ENCODE measurements at places on chromosomes 5 and 9.

DNA sequence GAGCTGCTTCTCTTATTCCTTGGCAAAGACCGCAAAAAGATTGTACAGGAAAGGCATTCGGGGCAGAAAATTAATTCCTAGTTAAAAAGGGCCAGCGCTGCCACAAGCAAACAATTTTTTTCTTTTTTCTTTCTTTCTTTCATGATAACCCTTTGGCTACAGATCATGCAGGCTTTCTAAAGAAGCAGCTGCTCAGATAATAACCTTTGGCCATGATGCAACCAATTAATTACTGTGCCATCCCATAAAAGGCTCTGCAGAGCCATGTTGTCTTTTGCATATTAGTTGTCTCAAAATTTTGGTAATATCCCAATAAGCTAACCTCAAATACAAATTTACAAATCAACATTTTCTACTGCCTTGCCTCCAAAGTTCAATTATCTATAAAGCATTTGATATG is 758.4 kb upstream of the SEMA6A start:
- DNase-seq = no peak

GRCh38 chr9:105967797-105968196 is 273.5 kb downstream of the TMEM38B start:
- no peak for DNase-seq

DNA sequence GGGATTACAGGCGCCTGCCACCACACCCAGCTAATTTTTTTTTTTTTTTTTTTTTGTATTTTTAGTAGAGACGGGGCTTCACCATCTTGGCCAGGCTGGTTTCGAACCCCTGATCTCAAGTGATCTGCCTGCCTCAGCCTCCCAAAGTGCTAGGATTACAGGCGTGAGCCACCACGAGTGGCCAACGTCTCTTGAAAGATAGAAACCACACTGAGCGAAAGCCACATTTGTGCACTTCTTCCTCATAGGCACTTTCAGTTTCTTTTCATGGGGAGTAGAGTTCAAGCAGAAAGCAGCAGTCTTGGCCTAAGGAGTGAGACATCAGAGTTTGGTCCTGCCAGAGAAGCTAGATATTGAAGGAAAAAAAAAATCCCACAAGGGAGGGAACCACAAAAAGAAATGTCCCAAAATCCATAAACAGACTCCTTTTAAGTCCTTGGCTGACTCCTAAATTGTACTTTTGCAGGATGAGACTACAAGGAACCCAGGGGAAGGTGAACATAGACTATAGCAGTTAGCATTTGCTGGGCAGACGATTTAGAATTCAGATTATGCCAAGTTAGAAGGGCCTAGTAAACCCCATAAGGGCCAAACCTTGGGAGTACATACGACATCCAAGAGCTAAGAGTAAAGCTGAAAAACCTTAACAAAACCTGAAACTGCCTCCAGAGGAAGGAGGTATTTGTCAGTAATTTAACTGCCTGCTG is 43.9 kb upstream of the GLIPR2 start:
- DNase-seq = no peak

DNA sequence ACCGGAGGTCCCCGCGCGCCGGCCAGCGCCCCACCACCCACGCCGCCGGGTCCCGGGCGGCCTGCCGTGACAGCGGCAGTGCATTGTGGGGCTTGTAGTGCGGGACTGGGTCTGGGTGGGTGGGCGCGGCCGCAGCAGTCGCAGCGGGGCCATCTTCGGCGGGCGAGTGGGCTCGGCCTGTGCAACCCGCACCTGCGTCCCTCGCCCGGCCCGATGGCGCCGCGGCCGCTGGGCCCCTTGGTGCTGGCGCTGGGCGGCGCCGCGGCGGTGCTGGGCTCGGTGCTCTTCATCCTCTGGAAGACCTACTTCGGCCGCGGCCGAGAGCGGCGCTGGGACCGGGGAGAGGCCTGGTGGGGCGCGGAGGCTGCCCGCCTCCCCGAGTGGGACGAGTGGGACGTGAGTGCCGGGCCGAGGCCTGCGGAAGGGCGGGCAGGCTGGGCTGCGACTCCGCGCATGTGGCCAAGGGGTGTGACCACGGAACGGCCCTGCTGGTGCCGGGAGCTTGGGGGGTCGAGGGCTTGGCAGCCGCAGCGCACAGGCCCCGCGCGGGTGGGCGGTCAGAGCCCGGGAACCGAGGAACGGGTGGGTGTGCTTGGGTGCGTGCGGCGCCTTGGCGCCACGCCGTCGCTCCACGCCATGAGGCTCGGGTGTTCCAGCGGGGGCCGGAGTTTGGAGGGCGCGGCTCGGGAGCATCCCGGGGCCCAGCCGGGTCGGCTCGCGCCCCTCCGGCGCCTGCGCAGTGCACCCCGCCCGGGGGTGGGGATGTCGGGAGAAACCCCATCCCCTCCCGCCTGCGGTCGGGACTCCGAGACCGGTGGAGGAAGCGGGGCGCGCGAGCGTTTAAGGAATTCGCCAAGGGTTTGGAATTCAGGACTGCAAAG is at the start of gene ARL10:
TSS of gene ARL10 (plus strand) at position 137 of the 881 bp plus-strand sequence. CDS start at position 214, 77 bp downstream.
- no peak for DNase-seq

- DNase-seq = no peak
Observed at GRCh38 chr9:95533996-95534680, 17.4 kb upstream of the PTCH1 start.

DNA sequence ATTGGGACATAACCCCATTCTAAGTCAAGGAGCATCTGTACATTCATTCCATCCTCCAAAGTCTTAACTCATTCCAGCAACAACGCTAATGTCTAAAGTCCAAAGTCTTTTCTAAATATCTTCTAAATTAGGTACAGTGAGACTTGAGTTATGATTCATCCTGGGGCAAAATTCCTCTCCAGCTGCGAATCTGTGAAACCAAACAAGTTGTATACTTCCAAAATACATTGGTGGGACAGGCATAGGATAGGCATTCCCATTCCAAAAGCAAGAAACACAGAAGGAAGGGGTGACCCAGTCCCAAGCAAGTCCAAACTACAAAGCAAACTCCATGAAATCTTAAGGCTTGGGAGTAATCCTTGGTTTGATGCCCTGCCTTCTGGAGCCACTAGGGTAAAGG is 97.6 kb upstream of the FANCC start:
- DNase-seq = no peak

DNA sequence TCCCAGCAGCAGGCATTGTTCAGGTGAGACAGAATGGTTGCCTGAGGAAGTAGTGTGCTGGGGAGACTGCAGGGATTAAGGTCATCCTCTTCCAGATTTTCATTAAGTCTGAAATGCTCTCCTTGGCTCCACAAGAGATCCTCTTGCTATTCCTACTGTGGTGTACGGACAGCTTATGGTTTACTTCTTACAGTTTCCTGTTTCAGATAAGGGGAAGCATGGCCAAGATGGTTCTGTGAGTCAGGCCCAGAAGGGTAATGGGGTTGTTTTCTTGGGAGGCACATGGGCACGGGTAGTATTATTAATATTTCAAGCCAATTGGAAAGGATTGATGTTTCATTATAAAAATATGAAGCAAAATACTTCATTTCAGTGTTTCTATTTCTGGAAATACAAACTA is 42.9 kb downstream of the GLRX start:
- DNase-seq = no peak

DNA sequence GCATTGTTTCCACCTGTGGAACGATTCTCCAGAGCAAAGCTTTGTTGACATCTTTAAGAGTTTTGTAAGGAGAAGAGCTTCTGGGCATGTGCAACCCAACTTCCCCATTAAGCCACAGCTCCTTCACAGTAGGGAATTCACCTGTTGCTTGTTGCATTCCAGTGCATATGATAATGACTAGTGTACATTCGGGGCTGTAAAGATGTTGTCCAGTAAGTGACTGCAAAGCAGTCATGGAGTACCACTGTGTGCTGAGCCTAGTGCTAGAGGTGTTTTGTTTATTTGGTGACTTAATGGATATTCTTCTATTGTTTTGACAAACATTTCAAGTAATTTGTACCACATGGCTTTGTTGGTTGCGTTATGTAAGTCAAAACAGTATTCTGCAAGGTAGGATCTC is 12.8 kb downstream of the UGCG start:
- DNase-seq = no peak

GRCh38 chr9:76602199-76602598 is 143.2 kb downstream of the GCNT1 start:
- no peak for DNase-seq

DNA sequence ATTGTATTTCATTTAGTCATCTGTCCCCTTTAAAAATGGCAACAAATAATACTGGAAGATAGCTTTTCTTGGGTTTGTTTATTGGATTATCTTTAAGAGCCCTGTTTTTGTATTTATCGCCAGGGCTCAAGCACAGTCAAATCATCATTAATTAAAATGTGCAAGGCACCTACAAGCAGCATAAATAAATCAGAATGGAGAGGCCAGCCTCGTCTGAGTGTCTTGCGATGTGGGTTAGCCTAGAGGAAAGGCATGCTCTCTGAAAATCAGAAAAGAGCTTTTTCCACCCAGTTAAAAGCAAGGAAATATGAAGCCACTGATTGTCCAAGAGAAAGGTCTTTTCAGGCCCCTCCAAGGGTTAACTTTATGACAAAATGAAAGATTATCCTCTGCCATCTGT is 31.8 kb downstream of the ZFAND5 start:
- no peak for DNase-seq

- DNase-seq = no peak
Observed at GRCh38 chr9:114285166-114285867, 37.6 kb upstream of the ORM1 start.

GRCh38 chr5:141716009-141716408 is 34.0 kb upstream of the ARAP3 start:
- DNase-seq = no peak

DNA sequence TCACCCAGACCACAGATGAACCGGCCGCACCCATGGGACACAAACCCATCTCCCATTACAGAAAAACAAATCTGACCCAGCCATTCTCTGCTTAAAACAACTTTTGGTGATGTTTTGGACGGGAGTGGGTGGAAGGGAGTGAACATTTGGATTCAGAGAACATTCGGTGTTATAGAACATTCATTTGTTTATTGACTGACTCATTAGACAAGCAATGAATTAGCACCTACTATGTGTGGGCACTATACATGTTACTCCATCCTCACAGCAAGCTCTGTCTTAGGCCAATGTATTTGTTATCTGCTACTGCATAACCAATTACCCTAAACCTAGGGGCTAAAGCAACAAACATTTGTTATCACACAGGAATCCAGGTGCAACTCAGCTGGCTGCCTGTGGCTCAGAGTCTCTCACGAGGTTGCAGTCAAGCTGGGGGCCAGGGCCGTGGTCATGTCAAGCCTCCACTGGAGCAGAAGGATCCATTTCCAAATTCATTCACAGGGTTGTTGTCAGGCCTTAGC is 5.1 kb upstream of the ERGIC1 start:
- DNase-seq = no peak

GRCh38 chr5:119666542-119666941 is 37.2 kb downstream of the FAM170A start:
- no peak for DNase-seq

- no peak for DNase-seq
Observed at GRCh38 chr5:132673488-132673887, 301 bp upstream of the IL4 start.

DNA sequence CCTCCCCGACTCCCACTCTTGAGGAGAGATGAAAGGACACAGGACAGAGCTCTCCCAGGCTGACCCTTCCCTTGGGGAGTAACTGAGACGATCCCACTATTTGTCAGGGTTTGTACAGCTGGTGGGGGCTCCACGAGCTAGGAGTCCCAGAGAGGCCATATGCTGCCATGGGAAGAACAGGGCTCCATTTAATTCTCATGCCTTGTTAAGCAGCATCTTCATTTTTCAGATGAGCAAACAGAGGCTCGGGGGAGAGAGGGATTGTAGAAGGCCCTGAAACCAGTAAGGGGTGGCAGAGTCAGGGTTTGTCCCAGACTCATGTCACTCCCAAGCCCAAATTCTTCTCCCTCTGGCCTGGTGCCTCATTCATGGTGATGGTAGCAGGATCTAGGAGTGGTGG is 176.4 kb downstream of the NSG2 start:
- DNase-seq = no peak

GRCh38 chr9:130927995-130928900 is 10.8 kb downstream of the FIBCD1 start:
- DNase-seq = no peak

GRCh38 chr9:89374176-89374575 is 55.9 kb downstream of the SECISBP2 start:
- no peak for DNase-seq

GRCh38 chr9:127742435-127743088 is 7.5 kb upstream of the TOR2A start:
- no peak for DNase-seq

DNA sequence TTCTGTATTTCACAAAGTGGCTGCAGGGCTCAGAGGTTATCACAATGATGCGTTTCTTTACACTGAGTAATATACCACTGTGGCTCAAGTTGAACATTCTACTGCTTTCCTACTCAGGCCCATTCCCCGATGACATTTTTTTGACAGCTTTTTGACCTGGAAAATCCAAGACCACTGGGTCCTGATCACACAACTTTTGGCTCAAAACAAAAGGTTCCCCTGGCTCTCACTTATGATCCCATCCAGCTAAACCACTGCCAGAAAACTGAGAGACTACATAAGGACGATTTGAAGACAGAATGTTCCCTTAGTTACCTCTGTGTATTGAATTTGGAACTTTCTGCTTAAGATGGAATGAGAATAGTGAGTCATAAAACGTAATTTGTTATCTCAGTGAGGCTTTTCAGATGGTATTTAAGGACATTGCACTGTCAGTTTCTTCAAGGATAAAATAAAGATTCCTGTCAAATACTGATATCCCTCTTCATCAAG is 78.0 kb upstream of the FBXL7 start:
- no peak for DNase-seq

GRCh38 chr5:69308046-69308553 is 24.5 kb downstream of the CCDC125 start:
- no peak for DNase-seq

DNA sequence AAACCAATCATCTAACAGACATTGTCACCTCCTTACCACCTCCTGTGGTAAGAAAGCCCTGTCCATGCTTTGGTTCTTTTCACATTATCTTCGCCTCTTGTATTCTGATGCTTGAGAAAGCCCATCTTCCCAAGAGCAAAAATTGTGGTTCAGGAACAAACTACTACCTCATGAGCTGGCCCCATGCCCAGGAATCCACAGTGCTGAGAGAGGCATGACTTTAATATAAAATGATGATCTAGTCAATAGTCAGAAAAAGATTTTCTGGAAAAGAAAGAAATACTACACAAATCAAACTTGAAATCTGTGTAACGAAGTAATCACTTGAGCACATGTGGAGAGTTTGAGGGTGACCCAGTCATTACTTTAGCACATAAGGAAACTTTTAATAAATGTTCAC is 94.7 kb downstream of the FGF10 start:
- DNase-seq = no peak

- DNase-seq = no peak
Observed at GRCh38 chr5:3594510-3595005, 1.1 kb upstream of the IRX1 start.

All from HL-60 (cell line).